Diencephalon (tissue), 1 donor: ENCODE measurements at places on chromosomes 4 and X. TPM values are rescaled to one million over a fixed set of nuclear protein-coding genes. Genes with fewer than 3 reads are reported as not detected.

Gene GSX2
- total RNA-seq: 3.2 TPM

Gene PABPC4L
- 3.2 TPM for total RNA-seq

Gene SSX3
- not detected for total RNA-seq

Gene RAB41
- total RNA-seq: not detected

Gene KIT
- 42.0 TPM for total RNA-seq

Gene GASK1B
- 44.8 TPM for total RNA-seq

Gene GAGE12F
- not detected for total RNA-seq

Gene TLR2
- total RNA-seq: 1.6 TPM

Gene RAPGEF2
- 162 TPM for total RNA-seq

Gene WWC2
- total RNA-seq: 21.0 TPM
